Coronary artery (tissue), 2 donors: ENCODE measurements at places on chromosomes 6 and 20.

DNA sequence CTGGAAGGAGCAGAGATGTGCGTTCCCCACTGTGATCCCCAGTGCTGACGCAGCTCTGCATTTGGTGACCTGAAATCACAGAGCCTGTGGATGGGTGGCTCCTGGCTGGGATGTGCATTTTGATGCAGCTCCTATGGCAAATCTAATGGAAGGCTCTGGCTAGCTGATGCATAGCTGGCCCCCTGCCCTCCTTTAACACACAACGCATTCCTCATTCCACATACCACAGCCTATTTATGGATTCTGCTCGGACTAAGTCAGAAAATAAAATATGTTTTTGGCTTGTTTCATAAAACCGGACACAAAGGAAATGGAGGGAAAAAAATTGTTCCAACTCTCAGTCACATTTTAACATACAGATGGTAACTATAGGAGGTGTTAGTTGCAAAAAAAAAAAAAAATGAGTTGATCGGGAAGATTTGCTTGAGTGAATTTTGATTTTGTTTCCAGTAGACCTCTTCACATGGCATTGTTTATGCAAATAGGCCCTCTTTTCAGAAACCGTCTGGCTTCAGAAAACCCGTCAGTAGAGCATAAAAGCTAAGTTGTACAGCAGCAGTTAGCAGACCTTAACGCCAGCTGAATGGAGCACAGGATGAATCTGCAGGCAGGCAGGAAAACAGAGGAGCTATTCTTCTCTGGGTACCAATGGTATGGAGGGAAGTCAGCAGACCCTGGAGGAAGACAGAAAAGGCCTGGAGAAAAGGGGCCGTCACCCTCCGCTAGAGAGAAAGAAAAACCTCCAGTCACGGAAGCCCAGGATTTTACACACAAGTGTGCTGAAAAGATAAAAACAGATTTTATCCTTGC, 215.4 kb downstream of the HDGFL1 start:
- no peak for DNase-seq

DNA sequence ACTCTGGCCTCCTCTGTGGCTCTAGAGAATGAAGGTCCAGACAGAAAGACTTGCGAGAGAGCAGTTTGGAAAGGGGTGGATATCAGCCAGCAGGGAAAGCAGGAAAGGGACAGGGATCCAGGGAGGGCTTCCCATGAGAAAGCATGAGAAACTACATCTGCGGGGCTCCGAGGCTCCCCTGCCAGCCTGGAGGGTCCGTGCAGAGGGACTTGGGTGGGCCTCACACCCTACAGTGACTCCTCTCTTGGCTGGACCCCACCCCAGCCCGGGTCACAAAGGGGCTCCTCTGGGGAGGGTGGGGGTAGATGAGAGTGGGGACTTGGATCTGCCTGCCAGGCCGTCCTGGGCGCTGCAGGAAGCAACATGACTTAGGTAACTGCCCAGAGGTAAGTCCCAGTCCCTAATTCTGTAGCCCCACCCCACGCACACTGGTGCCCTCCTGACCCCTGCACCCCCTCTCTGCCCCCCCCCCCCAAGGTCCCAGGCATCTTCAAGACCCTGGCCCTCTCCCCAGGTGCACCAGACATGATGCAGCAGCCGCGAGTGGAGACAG, at the start of gene TMEM239:
Gene TMEM239 (plus strand): TSS at position 335 of the 553 bp plus-strand sequence. CDS start 191 bp downstream, at position 526.
- peak; percentile 59 for DNase-seq

- no peak for DNase-seq
Measured at GRCh38 chr6:98900706-98901105, 47.0 kb downstream of the FBXL4 start.

GRCh38 chr6:74912234-74912633, 293.6 kb downstream of the COL12A1 start:
- DNase-seq, result no peak

GRCh38 chr6:89351671-89352277, 748 bp downstream of the UBE2J1 start:
- no peak for DNase-seq
